ENCODE measurements at places on chromosomes 4 and X.

DNA sequence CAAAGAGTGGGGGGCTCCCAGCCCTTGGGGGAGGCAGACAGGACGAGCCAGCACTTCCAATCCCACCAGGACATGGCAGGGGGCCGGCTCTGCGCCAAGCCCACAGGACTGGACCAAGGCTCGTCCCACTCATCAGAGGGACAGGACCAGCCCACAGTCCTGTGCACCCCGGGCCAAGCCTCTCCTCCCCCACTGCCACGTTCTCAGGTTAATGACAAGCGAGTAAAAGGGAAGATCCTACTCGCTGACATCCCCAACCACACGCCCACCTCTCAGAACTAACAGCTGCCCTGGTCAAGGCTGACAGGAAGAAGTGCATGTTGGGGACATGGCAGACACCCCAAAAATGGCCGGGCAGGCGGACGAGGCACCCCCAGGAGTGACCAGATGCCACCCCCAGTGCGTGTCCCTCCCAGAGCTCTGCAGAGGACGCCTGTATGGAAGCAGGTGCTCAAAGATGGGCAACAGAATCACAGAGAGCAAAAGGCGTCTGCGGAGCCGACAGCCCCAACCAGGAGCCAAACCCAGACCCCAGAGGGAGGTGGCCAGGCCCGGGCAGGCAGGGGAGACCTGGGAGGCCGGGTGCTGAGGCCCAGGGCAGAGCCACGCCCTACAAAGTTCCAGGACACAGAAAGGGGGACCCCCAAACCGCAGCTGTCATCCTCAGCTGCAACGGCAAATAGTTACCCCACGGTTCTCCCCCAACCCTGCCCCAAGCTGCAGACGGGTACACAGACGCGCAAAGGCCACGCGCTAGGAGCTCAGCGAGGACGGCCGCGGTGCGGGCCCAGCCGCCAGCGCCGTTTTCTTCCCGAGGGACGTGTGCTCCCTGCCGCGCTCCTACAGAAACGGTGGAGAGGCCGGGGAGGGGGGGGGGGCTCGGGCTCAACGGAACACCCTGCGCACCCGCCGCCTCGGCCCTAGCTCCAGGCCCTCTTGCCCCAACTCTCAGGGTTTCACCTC is 1.7 kb downstream of the CTBP1 start:
- DNase-seq: no peak

GRCh38 chrX:129830494-129830893 is 13.2 kb downstream of the ZDHHC9 start:
- no peak for DNase-seq

DNA sequence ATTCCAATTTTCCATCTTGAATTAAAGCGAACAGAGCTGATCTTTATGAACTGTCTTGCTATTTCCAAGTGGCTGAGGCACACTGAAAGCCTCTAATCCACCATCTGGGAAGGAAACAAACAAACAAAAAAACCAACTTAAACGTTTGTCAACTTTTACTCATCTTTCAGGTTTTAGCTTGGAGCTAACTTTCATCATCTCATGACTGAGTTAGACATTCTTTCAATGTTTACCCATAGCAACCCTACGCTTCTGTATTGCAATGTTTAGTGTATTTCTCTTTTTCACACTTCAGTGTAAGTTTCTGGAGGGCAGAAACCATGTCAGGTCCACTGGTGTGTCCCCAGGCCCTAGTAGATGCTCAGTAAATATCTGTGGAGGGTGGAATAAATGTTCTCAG is 343.8 kb downstream of the GBA3 start:
- no peak for DNase-seq

DNA sequence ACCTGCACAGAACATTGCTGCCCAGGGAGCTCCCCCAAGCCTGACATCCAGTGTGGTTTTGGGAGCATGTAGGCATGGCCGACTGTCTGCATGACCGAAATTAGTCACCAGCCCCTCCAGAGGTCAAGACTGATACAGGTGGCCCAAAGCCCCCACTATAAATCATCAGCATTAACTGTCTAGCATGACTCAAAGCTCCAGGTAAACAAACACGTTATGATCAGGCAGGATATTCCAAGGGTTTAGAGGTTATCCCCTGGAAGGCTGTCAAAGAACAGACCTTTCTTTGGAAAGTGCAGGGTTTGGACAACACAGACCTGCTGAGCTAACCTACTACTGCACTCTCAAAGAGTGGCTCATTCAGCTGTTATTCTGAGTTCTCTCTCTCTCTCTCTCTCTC is 2.1 kb upstream of the FAM9A start:
- DNase-seq: no peak

- DNase-seq: no peak
These were observed 50.9 kb downstream of the NFKB1 start for GRCh38 chr4:102551958-102552565.

GRCh38 chrX:153299855-153300254 is 21.7 kb downstream of the PNMA6F start:
- no peak for DNase-seq

GRCh38 chr4:11628093-11628725 is 199.5 kb upstream of the HS3ST1 start:
- no peak for DNase-seq

GRCh38 chrX:133215747-133216146 is 2.4 kb downstream of the TFDP3 start:
- DNase-seq: no peak

GRCh38 chr4:184030764-184031163 is 125.7 kb downstream of the STOX2 start:
- DNase-seq: no peak

DNA sequence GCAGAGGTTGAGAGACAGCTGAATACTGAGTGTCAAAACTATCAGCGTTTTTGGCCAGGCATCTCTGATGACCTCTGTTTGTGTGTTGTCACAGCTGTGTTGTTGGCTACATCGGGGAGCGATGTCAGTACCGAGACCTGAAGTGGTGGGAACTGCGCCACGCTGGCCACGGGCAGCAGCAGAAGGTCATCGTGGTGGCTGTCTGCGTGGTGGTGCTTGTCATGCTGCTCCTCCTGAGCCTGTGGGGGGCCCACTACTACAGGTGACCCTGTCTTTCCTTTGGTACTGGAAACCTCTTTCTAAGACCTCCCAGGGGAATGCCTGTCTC is 86.9 kb downstream of the EGF start:
- no peak for DNase-seq

GRCh38 chr4:7887436-7887835 is 52.2 kb downstream of the AFAP1 start:
- no peak for DNase-seq

DNA sequence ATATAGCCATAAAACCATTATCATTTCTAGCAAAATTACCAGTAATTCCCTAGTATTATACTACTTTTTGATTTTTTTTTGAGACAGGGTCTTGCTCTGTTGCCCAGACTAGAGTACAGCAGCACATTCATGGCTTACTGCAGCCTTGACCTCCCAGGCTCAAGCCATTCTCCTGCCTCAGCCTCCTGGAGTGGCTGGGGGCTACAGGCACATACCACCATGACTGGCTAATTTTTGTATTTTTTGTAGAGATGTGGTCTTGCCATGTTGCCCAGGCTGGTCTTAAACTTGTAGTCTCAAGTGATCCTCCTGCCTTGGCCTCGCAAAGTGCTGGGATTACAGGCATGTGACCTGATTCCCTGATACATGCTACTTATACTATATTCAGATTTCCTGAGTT is 13.7 kb downstream of the N4BP2 start:
- no peak for DNase-seq

- no peak for DNase-seq
These were observed 140.4 kb downstream of the ZNF518B start for GRCh38 chr4:10316851-10317250.

DNA sequence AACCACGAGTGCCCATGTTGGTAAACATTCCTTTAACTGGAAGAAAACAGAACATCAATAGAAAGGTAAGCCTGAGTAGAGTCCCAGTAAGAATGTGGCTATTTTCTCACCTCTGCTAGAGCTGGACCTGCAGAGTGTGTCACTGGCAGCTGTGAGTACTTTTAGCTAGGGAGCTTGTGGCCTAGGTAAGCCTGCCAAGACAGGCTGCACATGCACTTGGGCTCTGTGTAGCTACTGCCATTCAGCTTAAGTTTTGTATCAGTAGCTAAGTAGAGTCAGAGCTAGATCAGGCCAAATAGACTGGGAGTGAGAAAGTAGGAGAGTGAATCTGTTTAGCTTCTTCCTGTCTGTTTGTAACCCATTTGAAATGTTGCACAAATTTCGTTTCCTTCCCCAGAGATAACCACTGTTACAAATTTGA is 35.3 kb downstream of the RBPJ start:
- DNase-seq: no peak

- no peak for DNase-seq
These were observed 13.2 kb downstream of the PSAPL1 start for GRCh38 chr4:7421356-7422150.

GRCh38 chr4:159950707-159951106 is 847.8 kb downstream of the RAPGEF2 start:
- DNase-seq: no peak

DNA sequence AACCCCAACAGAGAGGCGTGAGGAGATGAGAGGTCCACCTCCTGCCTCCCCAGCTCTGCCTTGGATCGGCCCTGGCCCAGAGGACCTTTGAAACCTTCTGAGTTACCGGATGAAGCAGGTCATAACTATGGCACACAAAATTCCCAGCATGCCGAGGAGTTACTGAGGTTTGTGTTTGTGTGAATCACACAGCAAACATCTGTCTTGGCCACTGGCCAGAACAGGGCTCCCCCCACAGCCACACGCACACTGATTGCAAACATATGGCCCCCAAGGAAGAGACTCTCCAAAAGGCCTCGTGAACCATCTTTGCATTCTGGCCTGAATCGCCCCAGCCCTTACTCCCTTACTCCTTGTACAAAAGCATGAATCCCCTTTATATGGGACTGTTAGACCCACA is 18.9 kb downstream of the RPS4X start:
- no peak for DNase-seq
